GM23338 (cell line): ENCODE measurements at places on chromosomes 1 and 21.
A peak's percentile ranks its signal among the peaks of the same experiment; 100 is the strongest.

- peak; percentile 21 for DNase-seq
Observed at GRCh38 chr21:18987520-18988026, 584.0 kb upstream of the TMPRSS15 start.

GRCh38 chr1:170284512-170284911, 138.8 kb downstream of the NTMT2 start:
- no peak for DNase-seq

DNA sequence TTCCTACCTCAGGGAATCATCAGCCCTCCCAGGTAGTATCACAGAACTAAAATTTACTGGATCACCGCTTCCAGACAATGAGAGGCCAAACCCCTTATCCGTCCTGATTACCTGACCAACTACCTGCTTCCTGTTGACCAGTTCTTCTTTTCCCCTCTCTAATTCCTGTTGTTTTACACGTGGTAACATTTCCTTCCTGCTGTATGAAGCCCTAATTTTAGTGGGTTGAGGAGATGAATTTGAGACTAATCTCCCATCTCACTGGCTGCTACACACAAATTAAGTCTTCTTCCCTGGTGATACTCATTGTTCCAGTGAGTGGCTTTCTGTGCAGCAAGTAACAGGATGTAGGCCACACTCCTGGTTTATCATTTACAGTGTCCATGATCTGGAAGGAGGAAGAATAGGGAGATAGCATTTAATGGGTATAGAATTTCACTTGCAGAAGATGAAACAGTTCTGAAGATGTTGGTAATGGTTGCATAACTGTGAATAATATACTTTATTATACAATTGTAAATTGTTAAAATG, 2112.9 kb downstream of the NCAM2 start:
- no peak for DNase-seq

- no peak for DNase-seq
Observed at GRCh38 chr21:35616090-35616489, 444.2 kb downstream of the SETD4 start.

- DNase-seq = no peak
Observed at GRCh38 chr1:36748466-36748865, 265.8 kb upstream of the CSF3R start.

DNA sequence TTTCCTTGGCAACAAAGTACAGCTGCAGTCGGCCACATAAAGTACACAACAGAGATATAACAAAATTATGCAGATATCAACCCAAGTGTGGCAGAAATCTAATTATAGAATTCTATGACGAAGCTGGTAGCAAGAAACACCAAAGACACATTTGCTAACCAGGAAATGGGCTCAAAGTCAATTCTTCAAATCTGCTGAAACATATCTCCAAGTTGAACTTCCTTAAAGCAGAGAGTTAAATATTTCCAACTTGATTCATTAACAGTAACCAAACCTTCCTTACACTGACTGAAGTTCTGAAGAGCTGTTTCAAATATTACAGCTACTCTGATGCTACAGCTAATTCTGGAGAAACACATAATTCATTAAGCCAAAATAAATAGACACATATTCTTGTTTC, 67.6 kb upstream of the SDC3 start:
- DNase-seq = no peak

DNA sequence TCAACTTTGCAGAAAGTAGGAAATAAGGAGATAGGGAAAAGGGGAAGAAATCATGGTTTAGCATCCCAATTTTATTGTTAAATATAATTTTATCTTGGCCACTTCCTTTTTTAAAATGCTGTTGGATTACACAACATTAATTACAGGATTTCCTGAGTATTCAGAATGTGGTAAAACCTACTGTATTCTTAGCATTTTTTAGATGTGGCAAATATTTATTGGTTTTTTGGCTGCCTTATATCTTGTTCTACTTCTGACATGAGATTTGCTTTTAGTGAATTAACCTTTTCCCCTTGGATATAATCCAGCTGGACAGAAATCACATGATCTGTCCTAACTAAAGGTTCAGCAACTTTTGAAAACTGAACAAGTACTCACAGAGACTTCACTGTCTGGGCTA, 104.9 kb downstream of the PTGS2 start:
- DNase-seq = no peak

- DNase-seq = no peak
Observed at GRCh38 chr1:53642607-53643006, 96.4 kb downstream of the GLIS1 start.

DNA sequence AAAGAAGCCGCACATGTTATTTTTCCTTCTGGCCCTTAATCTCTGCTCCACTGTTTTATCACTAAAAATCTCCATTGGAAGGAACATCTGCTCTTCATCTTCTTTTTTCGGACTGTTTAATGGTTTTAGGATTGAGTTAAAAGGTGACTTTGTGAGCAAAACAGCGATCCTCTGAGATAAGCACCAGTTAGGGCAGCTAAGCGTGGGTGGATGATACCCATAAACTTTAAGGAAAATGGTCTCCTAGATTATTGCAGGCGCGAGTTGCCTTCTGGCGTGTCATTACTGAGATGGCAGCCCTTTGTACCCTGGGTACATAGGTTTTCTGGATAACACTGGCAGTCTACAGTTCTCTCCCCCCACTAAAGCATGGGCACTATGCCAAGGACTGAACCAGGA, 44.0 kb upstream of the HMGB4 start:
- no peak for DNase-seq

- peak; percentile 72 for DNase-seq
Observed at GRCh38 chr1:177913762-177914540, 55.9 kb downstream of the SEC16B start.

- DNase-seq = no peak
Observed at GRCh38 chr1:81477710-81478109, 323.0 kb upstream of the ADGRL2 start.

- DNase-seq = no peak
Observed at GRCh38 chr1:167120899-167121298, 27.0 kb downstream of the STYXL2 start.

DNA sequence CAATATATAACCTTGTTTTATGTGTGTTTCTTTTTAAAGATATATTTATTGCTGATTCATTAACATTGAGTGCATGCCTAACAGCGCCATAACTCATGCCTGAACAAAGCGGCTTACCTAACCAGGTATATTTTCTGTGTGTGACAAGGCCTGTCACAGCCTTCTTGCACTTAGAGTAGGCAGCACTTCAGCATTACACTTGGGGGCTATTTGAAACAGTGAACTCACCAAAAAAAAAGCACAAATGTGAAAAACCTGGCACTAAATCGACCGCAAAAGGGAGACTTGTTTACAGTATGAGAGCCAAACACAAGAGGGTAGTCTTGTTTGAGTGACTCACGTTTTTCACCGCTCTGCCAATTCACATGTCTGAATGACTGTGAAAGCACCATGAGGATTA, 111.7 kb downstream of the DISP1 start:
- no peak for DNase-seq

DNA sequence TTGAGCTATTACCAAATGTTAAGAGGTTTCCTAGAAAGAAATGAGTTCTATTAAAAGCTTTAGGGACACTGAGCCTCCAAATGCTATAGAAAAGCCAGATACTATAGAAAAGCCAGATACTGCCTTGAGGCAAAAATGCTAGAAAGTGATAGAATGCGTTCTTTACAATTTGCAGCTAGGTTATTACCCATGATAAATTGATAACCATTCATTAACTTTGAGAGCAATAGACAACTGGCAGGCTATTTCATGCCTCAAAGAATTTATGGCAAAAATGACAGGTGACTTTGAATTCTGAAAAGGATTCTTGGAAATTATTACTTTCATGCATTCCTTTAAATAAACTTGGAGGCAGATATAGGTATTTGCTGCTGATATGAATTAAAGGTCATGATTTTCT, 51.6 kb downstream of the SMYD3 start:
- no peak for DNase-seq

DNA sequence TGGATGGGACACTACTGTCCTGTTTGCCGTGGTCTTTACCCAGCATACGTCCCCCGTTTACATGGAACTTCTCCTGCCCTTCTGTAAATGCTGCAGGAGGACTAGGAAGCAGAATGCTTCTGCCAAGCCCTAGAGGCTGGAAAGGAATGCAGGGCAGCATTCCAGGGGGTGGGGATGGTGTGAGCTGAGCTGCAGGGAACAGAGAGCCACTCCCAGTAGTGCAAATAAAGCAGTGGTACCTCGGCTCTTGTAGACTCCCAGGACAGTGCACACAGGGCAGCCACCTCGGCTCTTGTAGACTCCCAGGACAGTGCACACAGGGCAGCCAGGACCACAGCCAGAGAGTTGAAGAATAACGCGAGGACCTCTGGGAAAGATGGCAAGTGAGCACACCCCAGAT, 35.4 kb downstream of the PTPRU start:
- peak; percentile 93 for DNase-seq

GRCh38 chr1:221887758-221888157, 145.9 kb upstream of the DUSP10 start:
- no peak for DNase-seq

DNA sequence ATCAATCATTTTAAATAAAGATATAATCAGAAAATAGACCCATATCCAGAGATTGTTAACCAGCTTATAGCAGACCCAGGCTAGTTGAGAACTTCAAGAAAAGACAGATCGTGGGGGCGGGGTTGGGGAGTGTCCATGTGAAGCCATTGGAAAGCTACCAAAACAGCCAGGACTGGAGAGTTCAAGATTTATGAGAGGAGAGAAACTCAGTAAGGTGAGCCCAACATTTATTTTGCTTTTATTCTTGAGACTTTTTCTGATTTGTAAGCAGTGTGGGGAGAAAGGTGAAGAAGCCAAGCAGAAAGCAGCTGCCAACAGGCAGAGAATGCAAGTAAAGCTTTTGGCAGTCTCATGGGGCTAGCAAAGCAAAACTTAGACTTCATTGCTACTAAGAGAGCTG, 179.9 kb downstream of the VPS13D start:
- no peak for DNase-seq

DNA sequence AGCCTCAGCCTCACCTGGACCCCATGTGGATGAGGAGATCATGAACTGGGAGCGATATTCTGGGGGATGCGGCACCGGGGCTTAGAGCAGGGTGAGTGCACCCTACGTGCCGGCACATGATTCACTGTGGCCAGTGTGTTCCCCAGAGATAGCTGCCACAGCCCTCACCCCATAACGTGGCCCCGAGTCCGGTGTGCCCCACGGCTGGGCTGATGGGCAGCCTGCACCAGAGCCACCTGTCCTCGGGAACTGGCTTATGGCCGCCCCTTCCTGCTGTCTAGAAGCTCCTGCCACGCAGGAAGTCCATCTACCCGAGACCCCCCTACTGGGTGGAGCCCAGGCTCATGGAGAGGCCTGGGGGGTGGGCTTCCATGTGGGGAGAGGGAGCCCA, 39.1 kb upstream of the SLC19A1 start:
- no peak for DNase-seq

- DNase-seq = peak; percentile 53
Observed at GRCh38 chr1:177922209-177922608, 47.6 kb downstream of the SEC16B start.

DNA sequence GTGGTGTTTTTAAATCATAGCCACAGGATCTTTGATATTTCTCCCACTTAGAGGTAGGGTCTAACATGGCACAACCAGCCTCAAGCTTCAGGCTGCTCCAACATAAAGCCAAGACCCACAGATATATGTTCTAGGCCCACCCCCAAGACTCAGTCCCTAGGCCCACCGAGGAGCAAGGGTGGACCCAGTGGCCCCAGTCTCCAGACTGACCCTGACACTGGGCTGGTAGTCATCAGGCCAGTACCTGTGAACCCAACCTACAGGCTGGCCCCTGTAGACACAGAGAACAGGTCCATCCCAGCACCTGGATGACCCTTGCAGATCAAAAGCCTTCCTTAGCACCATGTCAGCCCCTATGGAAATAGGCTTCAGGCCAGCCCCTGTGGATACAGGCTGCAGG, 60.5 kb downstream of the NEGR1 start:
- DNase-seq = no peak

DNA sequence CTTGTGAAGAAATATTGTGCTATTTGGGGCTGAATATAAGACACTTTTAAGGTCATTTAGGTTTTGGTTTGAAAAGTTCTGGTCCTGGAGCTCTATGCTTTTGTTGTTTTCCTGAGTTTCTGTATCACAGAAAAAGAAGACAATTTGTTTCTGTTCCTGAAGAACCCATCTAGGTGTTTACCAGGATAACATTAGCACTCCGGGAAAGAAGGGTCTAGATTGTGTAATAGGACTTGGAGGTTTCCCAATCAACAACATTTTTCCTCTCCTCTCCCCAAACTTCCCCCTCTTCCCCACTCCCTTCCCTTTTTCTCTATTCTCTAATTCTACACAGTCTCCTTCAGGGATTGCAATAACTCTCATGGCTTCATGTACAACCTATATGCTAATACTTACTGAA, 78.7 kb downstream of the PTPRC start:
- no peak for DNase-seq

- no peak for DNase-seq
Observed at GRCh38 chr1:246587032-246587431, 20.8 kb downstream of the CNST start.

DNA sequence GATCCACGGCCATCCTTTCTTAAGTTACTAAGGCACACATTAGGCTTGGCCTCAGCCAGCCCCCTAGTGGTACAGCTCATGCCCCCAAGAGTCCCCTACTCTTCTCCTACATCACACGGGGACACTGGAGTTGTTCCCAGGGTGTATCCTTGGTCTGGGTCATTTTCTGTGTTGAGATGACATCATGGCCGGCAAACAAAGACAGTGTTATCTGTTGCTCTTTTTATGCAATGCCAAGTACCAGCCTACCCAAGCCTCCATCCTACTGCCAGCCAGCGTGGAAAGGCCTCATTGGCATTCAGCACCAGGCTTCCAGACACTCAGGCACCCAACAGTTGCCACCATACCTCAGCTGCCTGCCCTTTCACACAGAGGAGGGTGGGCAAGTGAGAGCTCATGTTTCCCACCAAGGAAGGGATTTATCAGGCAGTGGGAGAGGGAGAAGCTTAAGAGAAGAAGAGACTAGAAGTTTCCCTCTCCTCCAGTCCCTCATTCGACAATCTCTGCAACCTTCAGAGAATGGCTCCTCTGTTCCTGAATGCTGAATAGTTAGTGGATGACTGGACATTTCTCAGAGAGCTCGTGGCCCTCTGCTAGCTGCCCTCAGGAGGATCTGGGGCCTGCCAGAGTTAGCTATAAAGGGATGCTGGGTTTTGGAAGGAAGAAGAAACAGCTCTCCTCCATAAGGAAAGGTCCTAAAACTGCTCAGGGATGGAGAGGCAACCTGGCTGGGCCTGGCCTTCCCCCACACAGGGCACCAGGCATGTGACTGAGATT, 17.7 kb downstream of the CBR1 start:
- DNase-seq = peak; percentile 73

DNA sequence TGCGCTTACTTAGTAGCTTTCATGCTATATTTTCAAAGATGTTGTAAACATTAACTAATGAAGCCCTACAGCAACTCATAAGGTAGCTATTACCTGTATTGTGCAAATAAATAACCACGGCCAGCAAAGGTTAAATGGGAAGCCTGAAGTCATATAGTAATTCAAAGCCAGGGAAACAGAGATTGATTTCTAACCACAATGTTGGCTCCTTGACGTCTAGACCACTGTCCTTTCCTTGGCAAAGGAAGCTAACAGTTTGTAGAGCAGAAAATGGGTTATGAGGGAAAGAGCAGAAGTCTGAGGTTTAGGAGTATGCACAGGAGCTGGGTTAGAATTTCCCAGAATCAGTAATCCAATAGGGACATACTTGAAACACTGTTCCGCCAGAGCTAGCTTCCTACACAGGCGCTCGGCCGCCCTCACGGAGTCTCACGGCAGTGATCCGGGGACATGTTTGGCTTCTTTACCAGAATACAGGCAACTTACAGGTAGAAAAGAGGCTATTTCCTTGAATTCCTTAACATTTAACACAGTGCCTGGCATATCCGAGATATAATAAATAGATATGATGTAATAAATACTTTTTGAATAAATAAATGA, 298.8 kb upstream of the LYPLAL1 start:
- DNase-seq = no peak

- no peak for DNase-seq
Observed at GRCh38 chr1:55309053-55309452, 93.9 kb upstream of the USP24 start.
